Activated naive CD8-positive, alpha-beta T cell treated with anti-CD3 and anti-CD28 coated beads, Interleukin-2, amount 10 ng/mL, durations not matched to agents 7 days and 5 days (primary cell): ENCODE measurements at places on chromosomes 11 and 22. TPM values are rescaled to one million over a fixed set of nuclear protein-coding genes. Genes with fewer than 3 reads are reported as not detected.

The MGAT3 gene
- 7.2 TPM for total RNA-seq

The SAA2 gene
- not detected for total RNA-seq

The EWSR1 gene
- total RNA-seq, result 302 TPM

The MYOD1 gene
- total RNA-seq, result not detected

The TREH gene
- not detected for total RNA-seq

The ZP1 gene
- total RNA-seq, result 0.44 TPM

The CCDC117 gene
- 28.0 TPM for total RNA-seq

The RHOG gene
- total RNA-seq, result 159 TPM

The OR4C12 gene
- not detected for total RNA-seq

The SLCO2B1 gene
- 2.6 TPM for total RNA-seq

The PKP3 gene
- total RNA-seq, result 0.30 TPM

The NCAM1 gene
- 1.0 TPM for total RNA-seq

The C1QTNF4 gene
- 0.47 TPM for total RNA-seq

The CXCR5 gene
- 1.9 TPM for total RNA-seq

The WBP2NL gene
- 2.4 TPM for total RNA-seq

The BACE1 gene
- 1.1 TPM for total RNA-seq

The TAGLN gene
- total RNA-seq, result 6.4 TPM

The UBQLNL gene
- 0.60 TPM for total RNA-seq

The KCNK7 gene
- total RNA-seq, result 0.96 TPM

The USP35 gene
- total RNA-seq, result 13.4 TPM

The PATE2 gene
- not detected for total RNA-seq

The VPREB1 gene
- not detected for total RNA-seq

The DAGLA gene
- 0.08 TPM for total RNA-seq

The SCN4B gene
- 0.17 TPM for total RNA-seq

The C11orf16 gene
- total RNA-seq, result not detected

The H19 gene
- not detected for total RNA-seq

The SLC17A6 gene
- total RNA-seq, result not detected

The MRPL11 gene
- 53.9 TPM for total RNA-seq

The FGF4 gene
- not detected for total RNA-seq

The TTC38 gene
- 24.3 TPM for total RNA-seq

The DDI1 gene
- total RNA-seq, result not detected

The APOL4 gene
- total RNA-seq, result 5.7 TPM
